ENCODE measurements at places on chromosomes 16 and 17.
A peak's percentile ranks its signal among the peaks of the same experiment; 100 is the strongest.

GRCh38 chr16:66714654-66715307, 18.2 kb upstream of the CMTM4 start:
- DNase-seq = no peak

- no peak for DNase-seq
Observed at GRCh38 chr17:39402890-39403605, 1.6 kb upstream of the FBXL20 start.

- no peak for DNase-seq
Observed at GRCh38 chr17:51536627-51537026, 276.3 kb downstream of the UTP18 start.

GRCh38 chr16:9392956-9393355, 301.5 kb downstream of the HAPSTR1 start:
- DNase-seq = no peak

DNA sequence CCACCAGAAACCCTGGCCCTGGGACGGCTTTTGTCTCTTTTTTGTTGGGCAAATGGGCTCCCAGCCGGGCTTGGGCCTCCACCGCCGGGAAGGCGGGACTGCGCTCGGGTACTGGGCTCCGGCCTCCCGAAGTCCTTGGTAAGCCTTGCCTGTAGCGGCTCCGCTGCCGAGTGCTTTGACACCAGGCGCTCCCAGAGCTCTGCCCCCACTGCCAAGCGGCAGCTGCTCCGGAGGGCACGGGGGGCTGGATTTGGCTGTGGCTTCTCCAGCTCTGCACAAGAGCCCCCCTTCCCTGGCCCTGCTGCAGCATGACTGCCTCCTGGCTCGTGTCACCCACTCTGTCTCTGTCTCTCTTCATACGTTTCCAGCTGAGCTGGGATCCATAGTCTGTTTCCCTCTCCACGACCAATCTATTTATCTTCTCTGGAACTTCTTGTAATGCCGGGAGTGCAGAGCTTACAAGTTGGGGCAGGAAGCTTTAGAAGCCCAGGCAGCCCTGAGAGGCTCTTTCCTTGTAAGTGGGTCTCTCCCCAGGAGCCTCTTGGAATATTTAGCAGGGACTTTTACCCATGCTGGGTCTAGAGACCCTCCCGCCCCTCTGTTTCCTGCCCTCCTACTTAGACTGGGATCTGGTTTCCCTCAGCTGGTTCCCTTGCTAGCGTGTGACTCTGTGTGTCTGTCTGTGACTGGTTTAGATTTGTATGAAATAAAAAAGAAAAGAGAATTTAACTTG, 246.9 kb upstream of the GSE1 start:
- no peak for DNase-seq

- DNase-seq = no peak
Observed at GRCh38 chr16:15616475-15617165, 26.3 kb downstream of the MARF1 start.

DNA sequence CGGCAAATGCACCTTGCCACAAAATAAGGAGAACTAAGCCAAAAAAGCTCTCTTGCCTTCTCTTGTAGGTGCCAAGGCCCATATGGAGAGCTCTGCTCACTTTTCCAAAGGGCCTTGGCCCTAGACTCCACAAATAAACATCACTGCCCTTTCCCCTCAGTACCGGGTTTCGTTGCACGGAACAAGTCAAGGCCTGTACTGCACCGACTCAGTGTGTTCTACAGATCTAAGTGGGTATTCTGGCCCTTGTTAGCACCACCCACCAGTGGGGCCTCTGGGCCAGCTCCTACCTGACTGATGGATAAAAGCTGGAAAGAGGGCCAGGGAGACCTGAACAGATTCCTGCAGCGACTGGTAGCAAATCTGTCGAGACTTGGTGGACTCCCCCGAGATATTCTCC, 43.7 kb upstream of the GSG1L start:
- DNase-seq = no peak

DNA sequence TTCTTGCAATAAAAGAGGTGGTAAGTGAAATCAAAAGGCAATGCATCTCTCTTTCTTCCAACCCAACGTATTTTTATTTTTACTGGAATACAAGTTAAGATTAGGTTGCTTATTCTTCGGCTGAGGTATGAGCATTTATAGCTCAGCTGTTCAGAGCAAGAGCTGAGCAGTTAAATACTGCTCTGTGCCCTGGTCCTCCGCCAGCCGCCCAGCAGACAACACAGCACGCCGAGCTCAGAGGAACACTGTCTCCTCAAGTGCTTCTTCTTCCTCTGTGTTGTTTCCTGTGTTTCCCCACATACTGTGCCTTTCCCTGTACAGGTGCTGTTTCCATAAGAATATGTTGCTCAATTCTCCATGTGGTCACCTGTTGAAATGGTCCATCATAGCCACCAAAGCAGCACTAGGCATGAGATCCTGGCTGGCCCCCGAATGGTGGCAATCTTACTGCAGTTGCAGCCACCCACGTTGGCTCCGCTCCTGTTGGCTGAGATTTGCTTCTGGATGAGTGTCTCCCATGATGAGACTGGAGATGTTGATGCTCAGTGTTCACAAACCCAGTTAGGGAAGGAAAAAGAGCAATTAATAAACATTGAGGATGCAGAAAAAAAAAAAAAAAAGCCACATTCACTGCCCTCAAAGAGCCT, 515.3 kb downstream of the GRIN2A start:
- no peak for DNase-seq

DNA sequence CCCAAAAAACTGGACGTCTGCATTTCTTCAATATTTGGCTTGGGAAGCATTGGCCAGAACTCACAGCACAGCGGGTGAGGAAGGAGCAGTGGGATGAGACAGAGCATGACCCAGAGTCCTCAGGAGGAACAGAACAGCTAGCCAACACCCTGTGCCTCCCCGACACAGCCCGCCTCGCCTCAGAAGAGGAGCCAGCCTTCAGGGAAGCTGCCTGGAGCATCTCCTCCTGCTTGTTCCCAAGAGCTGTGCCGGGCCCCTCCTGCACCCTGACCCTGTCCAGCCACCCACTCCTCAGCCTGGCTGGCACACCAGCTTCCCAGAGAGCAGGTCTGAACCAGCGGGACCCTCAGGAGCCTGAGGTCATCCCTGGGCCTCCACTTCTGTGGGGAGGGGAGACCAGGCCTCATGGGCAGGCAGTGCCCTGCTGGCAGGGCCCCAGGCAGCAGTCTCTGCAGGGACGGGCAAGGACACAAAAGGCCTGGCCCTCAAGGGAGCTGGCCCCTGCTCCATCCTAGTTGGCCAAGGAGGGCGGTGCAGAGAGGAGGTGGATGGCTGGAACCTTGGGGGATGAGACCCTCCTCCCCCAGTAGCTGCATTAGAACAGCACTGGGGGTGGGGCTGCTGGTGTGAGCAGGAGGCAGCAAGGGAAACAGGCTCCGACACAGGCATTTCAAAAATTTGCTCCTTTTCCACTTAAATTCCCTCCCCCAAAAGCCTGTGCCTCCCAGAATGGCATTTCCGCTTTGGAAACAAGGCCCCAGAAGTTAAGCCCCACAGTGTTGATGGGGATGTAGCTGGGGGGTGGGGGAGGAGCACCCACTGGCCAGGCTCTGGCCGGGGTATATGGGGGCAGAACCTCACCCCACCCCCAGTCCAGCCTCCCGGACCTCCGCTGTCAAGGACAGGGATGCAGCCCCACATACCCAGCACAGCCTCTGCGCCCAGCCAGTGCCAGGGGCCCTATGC, 1.8 kb upstream of the BCAR1 start:
- DNase-seq = no peak

GRCh38 chr17:9850151-9850550, 24.4 kb downstream of the GLP2R start:
- DNase-seq = no peak

DNA sequence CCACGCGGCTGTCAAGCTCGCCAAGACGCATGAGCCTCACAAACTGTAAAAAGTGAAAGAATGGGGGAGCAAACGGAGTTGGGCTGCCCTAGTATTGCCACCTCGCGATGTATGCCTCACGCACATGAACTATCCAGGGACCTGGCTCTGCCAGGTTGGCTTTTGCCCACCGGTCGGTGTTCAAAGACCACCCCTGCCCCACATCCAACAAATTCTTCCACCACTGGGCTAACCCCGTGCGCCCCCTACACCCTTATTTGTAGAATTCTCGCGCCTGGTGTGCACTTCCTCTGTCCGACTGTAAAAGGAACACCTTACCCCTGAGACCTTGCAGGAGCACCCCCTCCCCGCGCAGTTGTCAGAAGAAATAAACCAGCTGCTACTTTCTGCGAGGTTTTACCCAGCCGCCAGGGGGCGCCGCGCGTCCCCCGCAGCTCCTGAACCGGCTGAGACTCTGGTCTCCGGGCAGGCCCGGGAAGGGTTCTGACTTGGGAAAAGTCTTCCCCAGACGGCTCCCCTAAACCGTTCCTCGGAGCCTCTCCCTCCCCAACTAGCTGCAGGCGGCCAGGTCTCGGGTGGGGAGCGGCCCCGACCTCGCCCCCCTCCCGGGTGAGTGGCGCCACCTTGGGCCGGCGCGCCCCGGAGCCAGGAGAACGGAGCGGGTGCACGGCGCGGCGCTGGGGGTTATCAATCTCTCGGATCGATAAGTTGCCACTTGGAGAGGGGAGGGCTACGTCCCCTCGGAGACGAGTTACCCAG, 1.7 kb upstream of the ZNF423 start:
- DNase-seq = peak; percentile 73

DNA sequence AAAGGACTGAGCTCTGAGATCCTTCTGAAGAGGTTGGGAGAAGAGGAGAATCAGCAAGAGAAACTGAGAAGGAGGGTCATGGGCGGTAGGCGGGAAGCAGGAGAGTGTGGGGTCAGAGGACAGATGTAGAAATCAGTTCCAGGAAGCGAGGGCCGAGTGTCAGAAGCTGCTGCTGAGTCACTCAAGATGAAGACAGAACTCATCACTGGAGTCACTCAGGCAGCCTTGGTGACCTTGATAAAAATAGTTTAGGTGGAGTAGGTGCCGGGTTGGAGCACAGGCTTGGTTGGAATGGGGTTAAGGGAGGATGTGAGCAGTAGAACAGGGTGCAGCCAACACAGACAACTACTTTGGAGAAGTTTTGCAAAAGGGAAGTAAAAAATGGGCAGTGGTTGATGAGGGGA, 6.1 kb upstream of the ITGAM start:
- DNase-seq = no peak

GRCh38 chr16:86355951-86356350, 154.4 kb upstream of the FOXF1 start:
- DNase-seq = no peak

- no peak for DNase-seq
Observed at GRCh38 chr17:51650772-51651171, 390.4 kb downstream of the UTP18 start.

DNA sequence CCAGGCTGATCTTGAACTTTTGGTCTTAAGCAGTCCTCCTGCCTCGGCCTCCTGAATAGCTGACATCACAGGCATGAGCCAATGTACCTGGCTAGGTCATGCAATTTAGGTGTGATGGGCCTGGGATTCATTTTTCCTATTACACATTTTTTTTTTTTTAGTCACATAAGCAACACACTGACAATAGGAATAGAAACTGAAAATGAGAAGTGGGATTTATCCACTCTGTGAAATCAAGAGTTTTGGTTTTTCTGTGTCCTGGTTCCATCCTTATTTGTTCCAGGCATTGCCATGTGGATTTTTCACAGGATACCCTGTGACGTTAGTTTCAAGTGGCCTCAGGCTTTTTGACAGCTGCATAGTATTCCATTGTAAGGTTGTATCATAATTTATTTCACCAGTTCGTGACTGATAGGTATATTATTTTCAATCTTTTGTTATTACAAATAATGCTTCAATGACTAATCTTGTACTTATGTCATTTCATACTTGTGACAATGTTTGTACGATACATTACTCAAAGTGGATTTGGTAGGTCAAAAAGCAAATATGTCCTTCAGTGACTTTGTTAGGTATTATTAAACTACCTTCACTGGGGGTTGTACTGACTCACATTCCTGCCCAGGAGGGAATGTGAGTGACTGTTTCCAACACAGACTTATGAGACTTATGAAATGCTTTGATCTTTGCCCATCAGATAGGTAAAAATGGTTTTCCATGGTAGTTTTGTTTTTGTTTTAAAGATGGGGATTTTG, 10.6 kb downstream of the ADCY7 start:
- DNase-seq = no peak

GRCh38 chr17:80426671-80427326, 11.8 kb downstream of the ENDOV start:
- DNase-seq = peak; percentile 83

- DNase-seq = no peak
Observed at GRCh38 chr16:49276646-49277385, 4.8 kb downstream of the CBLN1 start.

- no peak for DNase-seq
Observed at GRCh38 chr16:11955713-11956123, 9.3 kb upstream of the TNFRSF17 start.

- DNase-seq = no peak
Observed at GRCh38 chr16:78823027-78823426, 723.6 kb downstream of the WWOX start.

DNA sequence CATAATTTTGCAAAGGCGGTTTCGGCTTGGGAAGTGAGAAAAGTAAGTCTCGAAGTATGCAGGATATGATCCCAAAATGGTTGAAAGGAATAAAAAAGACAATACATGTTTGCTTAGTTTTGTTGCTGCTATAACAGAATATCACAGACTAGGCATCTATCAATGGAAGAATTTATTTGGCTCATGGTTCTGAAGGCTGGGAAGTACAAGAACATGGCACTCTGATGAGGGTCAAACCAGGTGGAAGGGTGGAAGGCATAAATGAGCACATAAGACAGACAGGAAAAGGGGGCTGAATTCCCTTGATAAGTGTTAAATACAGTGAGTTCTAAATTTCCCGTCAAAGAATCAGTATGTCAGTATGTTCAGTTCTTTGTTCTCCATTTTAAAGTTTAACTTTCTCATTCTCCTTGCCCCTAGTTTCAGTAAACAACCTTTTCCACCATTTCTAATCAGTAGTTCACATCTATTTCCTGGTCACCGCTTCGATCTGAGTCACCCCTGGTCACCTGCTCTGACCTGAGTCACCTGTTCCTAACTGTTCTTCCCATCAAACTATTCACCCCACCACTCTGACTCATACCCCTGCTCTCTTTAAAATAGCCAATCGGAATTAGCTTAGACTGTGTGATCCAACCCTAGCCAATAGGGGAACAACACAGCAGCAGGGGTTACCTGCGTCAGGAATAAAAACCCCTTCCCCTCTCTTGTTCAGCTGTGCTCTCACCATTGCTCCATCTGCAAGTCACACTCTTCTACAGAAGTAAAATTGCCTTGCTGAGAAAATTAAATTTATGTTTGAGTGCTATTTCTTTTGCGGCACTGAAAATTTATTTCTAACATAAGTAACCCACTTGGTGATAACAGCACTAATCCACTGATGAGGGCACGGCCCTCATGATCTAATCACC, 240.8 kb downstream of the STX8 start:
- DNase-seq = no peak

GRCh38 chr16:15829460-15829859, 27.4 kb downstream of the MYH11 start:
- DNase-seq = peak; percentile 66

GRCh38 chr17:38421871-38422827, 6.1 kb upstream of the ARHGAP23 start:
- no peak for DNase-seq

DNA sequence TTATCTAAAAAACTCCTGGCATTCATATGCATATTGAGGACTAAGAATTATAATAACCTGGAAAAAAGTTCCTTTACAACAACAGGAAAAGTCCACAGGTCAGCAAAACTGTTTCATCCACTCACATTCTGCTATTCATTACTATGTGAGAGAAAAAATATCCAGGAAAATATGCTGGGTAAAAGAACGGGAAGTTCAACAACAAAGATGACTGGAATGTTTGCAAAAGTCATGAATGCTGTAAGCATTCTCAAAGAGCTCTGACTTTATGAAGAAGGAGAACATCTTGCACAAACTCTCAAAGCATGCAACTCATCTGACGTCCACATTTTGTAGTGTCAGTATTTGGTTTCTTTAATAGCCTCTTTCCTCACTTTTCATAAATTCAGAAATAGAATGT, 56.9 kb upstream of the ALDH3A1 start:
- DNase-seq = no peak

- no peak for DNase-seq
Observed at GRCh38 chr16:20931066-20931600, 30.6 kb downstream of the LYRM1 start.

All from sciatic nerve (tissue), 2 donors.